SK-N-SH (cell line): ENCODE measurements at places on chromosomes 11 and 22.
A peak's percentile ranks its signal among the peaks of the same experiment; 100 is the strongest.

- no peak for DNase-seq
Measured at GRCh38 chr11:28632338-28632737, 524.1 kb downstream of the METTL15 start.

DNA sequence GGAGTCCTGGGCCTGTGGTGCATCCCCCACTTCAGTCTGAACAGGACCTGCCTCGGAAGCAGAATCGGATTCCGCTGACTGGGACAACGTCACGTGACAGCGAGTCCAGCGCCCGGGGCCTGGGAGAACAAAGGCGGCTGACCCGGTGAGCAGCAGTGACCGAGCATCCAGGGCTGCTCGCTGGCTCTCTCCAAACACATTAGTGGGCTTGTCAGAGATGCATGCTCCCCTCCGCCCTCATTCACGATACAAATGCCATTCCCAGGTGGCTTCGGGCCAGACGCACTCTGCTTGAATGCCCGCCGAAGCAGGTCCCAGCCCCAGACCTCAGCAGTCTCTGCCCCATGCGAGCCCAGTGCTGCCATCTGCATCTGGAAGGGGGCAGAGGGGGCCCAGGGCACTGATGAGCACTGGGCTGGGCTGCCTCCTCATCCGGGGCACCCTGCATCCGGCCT is 91.0 kb downstream of the WNT7B start:
- DNase-seq, result peak; percentile 73

- no peak for DNase-seq
Measured at GRCh38 chr22:47094861-47095330, 332.4 kb downstream of the TBC1D22A start.

DNA sequence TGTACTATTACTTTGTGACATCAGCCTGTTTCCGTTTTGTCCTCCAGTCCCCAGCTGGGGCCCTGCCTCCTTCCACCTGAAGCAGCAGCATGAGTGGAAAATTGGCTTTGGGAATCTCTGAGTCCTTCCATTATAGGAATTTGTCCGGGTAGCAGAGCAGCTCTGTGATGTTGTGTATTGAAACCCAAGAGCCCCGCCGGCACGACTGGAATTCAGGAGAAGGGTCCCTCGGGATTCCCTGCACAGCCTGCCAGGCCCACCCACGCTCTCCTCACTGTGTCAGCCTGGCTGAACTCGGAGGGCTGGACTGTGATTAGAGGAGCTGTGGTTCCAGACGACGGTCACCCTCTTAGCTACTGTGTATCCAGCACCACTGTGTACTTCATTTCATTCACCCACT is 18.8 kb upstream of the TSPAN18 start:
- no peak for DNase-seq

GRCh38 chr11:73325036-73325981 is 17.2 kb downstream of the ARHGEF17 start:
- DNase-seq, result peak; percentile 84
